ENCODE measurements at places on chromosomes 4 and X.
A peak's percentile ranks its signal among the peaks of the same experiment; 100 is the strongest.

DNA sequence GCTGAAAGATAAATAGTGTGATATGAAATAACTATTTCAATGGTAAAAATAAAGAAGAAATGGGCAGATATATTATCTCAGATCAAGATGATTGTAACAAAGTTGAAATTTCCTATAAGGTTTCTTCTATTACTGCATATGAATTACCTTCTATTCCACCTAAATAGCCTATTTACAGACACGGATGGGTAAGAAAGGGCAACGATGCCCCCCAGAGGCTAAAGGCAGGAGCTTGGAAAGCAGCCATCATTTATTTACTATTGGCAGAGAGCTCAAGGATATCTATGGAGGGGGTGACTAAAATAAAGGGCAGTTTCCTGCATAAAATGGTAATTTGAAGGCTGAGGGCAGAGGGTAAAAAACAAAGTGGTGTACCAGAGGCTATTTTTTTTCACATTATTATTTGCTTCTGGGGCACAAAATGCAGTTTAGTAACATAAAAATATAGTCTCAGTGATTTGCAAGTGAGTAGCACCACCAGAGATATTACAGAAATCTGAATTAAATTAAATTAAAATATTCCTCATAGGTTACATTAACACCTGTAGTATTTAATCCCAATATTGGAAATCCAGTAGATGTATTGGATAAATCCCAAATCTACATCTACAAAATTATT lies 123.1 kb downstream of the BTC start:
- peak; percentile 60 for DNase-seq

- DNase-seq: no peak
Measured at GRCh38 chr4:68655764-68656444, 14.5 kb downstream of the UGT2B15 start.

DNA sequence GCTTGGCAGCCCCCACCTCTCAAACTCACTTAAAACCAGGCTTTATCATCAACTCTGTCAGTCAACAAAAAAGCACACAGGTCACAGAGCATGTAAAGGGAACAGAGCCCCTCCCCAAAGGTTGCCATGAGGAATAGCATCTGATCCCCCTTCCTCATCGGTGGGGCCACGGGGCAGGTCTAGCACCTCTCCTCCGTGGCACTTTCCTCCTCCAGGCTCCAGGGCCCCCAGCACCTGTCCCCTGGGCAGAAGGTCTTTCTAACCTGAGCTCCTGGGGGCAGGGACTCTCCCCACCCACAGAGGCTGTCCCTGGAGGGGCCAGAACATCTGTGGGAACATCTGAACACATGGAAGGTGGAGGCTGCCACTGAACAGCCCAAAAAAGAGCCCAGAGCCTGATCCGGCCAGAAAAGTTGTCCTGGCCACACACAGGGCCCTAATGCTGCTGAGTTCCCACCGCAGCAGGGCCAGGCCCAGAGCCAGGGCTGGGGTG lies 65.7 kb downstream of the ZFYVE28 start:
- DNase-seq: no peak

GRCh38 chr4:31645236-31645635 lies 925.1 kb downstream of the PCDH7 start:
- no peak for DNase-seq

DNA sequence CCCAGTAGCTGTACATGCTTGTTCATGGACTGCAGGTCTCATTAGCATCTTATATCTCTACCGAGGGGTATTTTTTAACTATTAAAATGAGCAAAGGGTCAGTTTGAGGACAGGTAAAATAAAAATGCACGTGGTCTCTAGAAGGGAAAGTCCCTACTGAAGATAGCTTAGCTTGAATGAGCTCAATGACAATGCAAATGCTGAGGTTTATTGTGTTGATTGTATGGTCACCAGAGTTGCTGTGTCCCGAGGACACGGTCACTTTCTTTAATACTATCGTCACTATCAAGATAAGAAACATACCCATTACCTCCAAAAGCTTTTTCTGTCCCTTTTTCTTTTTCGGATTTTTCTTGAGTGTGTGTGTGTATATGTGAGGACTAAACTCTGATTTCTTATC lies 250.5 kb upstream of the PRKX start:
- no peak for DNase-seq

GRCh38 chr4:116020141-116020722 lies 906.8 kb upstream of the NDST4 start:
- DNase-seq: no peak
